ENCODE measurements at places on chromosomes 2 and 18.

DNA sequence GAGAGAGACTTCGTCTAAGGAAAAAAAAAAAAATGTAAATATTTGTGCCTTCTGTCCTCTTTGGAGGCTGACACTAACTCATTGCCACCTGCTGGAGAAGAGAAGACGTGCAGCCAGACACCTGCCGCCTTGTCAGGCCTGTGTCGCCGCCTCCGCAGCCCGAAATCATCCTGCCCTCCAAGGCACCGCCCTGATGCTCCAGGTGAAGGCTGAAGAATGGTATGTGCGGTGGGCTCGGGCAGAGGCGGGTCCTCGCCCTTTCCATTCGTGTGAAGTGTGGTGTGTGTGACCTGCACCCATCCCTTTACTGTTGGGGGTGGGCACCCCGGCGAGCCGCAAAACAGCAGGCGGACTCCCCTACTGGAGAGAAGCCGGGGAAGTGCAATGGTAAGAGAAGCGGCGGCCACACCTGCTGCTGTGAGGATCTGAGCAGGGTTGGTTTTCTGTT lies 60.4 kb downstream of the FAM161A start:
- DNase-seq, result peak; percentile 56

DNA sequence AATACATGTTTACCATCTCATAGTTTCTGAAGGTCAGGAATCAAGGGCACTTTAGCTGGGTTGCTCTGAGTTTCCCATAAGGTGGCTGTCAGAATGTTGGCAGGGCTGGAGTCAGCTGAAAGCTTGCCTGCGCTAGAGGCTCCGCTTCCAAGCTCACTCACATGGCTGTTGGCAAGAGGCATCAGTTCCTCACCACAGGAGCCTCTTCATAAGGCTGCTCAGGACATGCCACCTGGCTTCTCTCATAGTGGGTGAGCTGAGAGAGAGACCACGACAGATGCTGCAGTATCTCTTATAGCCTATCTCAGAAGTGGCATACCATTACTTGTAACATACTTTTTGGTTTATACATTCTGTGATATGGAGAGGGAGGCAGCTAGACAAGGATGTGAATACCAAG lies 7.2 kb downstream of the HADHB start:
- no peak for DNase-seq

DNA sequence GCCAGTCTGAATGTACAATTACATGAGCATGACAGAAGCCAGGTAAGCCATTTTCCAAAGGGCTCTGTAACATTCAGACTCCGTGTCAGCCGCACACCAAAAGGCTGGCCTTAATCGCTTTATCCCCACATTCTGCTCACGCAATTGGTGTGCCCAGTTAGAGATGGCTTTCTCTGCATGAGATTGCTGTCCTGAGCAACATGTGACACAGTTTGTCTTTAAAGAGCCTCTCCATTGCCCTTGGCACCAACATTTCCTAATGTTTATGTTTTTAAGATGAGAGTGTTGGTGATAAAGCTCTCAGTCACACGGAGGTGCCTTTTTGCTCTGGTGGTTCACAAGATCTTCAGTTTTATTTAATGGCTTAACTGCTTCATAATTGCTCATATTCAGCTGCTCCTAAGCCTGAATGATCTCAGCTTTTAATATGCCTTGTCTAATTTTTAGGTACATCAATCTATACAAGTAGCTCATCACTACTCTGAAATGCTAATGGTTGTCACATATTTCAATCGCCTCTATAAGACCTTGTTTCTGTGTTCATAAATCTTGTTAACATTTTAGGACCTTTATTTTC lies 164.8 kb upstream of the ACVR2A start:
- DNase-seq, result no peak

DNA sequence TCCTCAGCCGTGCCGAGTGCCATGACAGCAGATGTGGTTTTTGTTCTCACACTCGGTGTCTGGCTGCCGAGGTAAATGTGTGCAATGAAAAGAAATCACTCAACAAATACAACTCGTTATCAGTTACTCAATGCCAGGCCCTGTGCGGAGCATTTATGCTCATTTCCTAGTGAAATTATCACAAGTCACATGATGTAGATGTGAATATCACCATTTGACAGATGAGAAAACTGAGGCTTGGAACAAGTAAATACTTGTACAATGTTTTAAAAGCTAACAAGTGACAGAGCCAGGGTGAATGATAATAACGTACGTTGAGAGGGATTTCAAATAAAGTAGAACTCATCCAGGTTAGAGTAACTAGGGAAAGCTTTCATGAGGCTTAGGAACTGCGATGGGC lies 174.7 kb downstream of the EIPR1 start:
- no peak for DNase-seq

DNA sequence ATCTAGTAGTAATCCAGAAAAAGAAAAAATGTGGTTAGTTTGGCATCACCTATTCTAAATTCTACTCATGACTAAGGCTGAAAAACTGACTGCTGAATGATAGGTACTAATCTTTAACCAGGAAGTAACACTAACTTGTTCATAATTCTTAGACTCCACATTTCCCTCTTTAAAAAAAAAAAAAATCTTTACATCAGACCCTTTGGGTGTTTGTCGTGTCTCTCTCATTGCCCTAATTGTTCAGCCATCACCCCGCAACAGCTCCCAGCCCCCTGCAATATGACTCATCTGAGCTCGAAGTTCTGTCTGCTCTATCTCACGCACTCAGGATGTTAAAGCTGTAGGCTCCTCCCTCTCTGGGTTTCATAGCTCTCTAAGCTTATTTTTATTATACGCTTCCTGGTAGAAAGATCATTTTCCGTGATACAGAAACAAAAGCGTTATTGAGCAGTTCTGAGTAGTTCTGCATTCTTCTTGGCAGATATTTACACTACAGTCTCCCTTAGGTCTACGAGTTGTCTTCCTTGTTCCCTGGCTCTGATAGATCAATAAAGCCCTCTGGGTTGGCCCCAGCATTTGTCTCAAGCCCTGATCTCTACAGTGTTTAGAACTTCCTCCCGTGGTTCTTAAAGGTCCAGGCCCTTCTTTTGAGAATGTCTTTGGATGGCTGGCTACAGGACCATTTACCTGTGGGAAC lies 95.6 kb downstream of the TNFRSF11A start:
- DNase-seq, result peak; percentile 40

- no peak for DNase-seq
These were observed 82.2 kb upstream of the HDAC4 start for GRCh38 chr2:239482778-239483712.

- no peak for DNase-seq
These were observed 251.6 kb upstream of the NCKAP5 start for GRCh38 chr2:133819906-133820305.

DNA sequence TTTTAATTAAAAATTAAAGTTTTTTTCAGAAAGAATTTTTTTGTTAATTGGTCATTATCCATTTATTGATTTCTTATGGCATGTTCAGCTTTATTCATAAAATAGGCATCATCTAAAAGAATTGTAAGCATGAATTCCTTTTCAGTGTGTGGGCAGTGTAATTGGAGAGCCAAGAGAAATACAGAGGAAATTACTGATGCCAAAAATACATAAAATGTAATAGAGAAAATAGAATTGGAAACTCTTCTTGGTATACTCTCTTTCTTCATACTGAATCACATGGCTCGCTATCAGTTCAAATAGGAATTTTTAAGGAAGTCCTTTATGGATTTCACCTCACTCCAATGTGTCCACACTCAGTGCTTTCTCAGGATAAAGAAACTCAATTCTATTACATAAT lies 663.6 kb upstream of the NRXN1 start:
- DNase-seq, result no peak

GRCh38 chr2:128608921-128609880 lies 290.5 kb upstream of the HS6ST1 start:
- DNase-seq, result no peak

DNA sequence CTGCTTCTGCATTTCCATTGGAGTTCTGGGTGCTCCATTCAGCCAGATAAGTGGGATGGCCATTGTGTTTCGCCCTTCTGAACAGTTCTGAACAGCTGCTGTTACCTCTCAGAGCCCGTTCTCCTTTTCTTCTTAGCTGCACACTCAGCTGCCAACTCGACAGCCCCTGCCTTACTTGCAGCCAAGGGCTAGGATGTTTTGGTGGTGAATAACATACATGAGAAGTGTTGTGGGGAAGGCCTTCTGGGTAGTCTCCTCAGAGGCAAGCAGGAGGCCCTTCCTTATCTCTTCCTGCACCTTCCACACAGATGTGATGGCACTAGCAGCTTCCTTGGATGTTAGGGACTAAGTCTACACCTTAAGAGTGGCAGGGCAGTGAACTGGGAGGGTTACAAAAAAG lies 138.4 kb upstream of the NOSTRIN start:
- no peak for DNase-seq

DNA sequence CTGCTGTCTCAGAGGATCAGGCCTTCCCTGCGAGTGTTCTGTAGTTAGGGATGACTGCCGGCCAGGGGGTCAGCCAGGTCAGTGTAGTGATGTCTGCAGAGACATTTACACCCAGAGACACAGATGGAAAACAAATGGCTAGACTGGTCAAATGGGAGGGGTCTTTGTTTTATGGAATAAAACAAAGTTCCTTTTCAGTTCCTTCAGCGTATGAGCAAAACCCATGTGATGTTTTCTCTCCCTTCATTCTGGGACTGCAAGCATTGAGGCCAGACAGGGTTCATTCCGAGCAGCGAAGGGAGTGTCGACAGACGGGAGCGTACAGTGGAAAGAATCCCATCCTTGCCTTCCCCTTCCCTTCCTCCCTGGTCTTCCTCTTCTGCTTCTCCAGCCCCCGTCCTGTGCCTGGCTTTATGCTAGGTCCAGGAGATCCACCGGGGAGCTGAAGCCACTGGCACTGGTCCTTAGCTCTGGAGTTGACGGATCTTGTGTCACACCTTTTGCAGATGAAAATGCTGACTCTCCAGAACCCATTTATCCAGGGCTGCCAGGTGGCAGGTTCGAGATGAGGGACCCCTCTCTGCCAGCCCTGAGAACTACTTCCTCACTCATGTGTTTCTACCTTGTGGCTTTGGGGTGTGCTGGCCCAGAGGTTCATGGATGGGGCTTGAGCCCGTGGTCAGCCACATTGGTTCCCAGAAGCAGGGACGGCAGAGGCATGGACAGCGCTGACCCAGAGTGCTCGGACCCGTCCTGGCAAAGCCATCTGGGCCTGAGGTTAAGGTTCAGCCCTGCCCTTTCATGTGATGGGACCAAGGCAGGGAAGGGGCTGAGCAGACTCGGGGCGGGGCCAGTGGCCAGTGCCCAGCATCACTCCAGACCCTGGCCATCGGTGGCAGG lies 24.2 kb downstream of the ITGB1BP1 start:
- no peak for DNase-seq

DNA sequence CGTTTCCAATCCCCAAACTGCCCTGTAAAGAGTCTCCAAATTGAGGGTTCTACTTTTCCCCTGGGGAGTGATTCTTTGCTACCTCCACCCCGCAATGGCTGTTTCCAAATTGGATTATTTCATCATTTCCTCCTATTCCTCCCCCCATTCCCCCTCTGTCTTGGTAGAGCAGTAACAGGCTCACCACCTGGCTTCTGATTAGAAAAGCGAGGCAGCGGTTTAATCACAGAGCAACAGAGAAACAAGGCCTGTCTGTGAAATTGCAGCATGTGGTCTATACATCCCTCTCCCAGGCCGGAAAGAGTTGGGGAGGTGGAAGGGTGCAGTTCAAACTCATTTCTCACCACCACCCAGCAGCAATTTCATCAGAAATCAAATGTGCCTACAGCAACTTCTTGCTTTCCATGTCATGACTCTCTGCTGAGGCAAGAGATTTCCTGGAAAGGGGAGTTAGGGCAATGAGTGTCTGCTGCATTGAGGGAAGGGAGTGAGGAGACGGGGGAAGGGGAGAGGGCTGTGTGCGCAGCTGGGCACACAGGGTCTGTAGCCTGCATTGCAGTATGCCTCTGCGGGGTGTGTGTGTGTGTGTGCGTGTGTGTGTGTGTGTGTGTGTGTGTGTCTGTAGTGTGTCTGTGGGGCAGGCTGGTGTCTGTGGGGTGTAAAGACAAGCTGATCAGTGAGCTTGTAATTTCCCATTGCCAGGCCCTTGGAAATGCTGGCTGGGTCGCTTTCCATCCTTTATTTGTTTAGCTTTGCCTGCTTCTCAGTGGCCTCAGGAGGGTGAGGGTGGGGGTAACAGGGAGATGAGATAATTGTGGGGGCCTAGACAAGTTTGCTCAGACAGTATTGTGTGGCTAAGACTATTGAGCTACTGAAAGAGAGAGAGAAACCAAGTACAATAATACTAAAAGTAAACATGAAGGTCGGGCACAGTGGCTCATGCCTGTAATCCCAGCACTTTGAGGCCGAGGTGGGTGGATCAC lies 13.5 kb upstream of the IGFBP2 start:
- DNase-seq, result no peak

GRCh38 chr2:144102386-144102785 lies 417.5 kb downstream of the ZEB2 start:
- DNase-seq, result no peak

DNA sequence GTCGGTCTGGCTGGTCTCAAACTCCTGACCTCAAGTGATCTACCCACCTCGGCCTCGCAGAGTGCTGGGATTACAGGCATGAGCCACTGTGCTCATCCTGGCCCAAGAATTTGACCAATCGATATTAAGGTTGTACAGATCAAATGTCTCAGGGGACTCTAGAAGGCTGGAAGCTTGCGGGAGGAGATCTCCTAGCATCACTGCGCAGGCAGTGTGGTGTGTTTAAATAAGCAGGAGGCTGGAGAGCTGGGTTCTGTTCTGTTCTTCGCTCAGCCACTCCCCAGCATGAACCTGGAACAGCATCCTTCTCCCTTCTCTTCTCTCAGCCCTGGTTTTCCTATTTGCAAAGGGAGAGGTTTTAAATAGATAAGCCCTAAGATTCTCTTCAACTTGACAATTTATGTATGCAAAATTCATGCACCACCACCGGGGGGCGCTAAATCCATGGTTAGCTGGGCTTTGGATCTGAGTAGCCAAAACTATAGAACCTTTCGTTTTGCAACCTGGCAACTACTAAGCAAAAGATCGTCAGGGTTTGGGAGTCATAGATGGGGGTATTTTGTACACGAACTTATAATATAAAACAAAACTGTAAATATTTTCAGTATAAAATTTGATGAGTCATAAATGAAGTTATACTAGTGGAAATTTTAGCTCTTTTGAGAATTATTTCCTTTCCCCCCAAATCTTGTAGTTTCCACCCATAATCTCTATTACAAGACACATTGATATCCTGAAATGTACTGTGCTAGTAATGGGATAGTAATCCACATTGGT lies 60.6 kb downstream of the SLC16A14 start:
- peak; percentile 25 for DNase-seq

GRCh38 chr2:54617409-54617808 lies 106.1 kb upstream of the EML6 start:
- DNase-seq, result no peak

GRCh38 chr2:241535871-241536655 lies 22.5 kb upstream of the BOK start:
- DNase-seq, result no peak

GRCh38 chr2:130823171-130823885 lies 13.4 kb upstream of the ARHGEF4 start:
- DNase-seq, result no peak

- no peak for DNase-seq
These were observed 124.8 kb downstream of the AFF3 start for GRCh38 chr2:100017633-100018032.

DNA sequence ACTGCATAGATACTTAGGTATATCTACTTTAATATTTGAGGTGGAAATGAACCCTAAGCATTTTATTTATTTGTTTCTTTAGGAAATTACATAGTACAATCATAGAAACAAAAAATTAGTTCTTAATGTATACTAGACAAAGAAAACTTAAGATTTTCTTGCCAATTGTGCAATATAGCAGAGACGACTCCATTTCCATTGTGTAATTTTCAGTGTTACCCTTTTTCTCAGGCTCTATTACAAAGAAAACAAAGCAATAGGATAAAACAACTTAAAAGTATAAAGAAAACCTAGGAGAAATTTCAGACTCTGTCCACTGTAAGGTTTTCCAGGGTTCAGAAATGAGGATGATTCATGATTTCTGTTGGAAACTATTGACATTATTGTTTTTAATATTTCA lies 89.0 kb upstream of the SERTAD2 start:
- no peak for DNase-seq

Measured in hematopoietic multipotent progenitor cell (in vitro differentiated cells).